ENCODE measurements at places on chromosomes 12 and 14. TPM values are rescaled to one million over a fixed set of nuclear protein-coding genes. Genes with fewer than 3 reads are reported as not detected.
A peak's percentile ranks its signal among the peaks of the same experiment; 100 is the strongest.

DNA sequence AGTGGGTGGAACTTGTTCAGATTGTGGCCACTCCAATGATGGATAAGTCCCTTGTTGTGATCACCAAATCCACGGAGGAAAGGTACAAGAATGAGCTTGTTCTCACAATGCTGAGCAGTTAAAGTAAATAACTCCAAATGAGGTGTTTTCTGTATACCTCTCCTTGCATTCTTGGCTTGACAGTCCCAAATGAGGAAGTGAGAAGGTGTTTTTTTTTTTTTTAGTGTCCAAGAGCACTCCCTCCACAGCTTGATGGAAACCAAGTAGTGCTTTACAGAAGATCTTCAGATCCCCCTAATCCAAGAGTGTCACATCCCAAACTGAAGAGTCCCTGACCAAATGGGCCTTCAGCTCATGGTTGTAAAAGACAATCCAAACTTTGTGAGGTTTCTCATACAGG lies 153.6 kb downstream of the ATP23 start:
- DNase-seq: no peak

DNA sequence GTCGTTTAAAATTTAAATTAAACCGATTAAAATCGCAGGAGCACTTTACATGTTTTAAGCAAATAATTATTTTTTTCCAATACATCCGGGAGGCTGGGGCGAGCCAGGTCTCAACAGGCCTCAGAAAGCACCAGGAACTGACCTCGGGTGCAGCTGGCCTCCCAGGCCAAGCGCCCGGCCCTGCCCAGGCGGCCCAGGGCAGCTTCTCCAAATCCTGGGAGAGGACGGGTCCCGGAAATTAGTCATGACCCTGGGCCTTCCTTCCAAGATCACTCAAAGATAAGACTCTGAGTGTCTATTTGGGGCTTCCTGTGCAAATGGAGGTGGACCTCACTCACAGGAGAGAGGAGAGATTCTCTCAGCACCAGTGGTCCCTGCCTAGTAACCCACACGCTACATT lies 177.1 kb downstream of the BCL11B start:
- no peak for DNase-seq

GRCh38 chr12:55720894-55721444 lies 776 bp downstream of the RDH5 start:
- peak; percentile 93 for DNase-seq

DNA sequence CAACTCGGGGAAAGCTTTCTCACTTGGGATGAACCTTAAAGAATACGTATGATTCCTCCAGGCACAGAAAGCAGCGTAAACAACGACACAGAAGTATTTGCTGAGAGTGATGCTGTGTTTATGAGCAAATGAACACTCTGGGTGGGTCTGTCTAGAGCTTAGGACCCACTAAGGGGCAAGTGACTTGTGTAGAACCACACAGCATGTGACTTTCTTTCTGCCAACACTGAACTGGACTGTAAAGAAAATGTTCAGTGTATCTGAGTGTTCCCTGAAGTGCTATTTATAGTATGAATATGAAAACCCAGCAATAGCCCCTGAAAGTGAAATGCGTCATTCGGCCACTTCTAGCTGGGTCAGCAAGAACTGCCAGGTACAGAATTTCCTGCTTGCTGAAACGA lies 78.5 kb downstream of the ST8SIA1 start:
- no peak for DNase-seq

GRCh38 chr14:20555845-20556244 lies 5.0 kb downstream of the RNASE9 start:
- no peak for DNase-seq

DNA sequence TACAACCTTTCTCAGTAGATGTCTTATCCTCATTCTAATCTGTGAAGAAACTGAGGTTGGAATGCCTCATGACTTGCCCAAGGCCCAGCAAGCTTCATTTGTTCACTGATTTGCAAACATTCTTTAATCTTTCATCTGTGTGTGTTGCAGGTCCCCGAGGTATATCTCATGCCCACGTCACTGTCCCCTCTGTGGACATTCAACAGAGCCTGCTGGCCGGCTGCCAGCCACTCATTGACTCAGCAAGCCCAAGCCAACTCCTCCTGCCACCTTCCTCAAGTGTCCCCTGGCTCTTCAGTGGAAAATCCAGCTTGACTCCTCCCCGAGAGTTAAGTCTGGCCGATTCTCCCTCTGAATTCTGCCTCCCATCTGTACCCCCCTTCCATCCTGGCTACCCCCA lies 1.9 kb upstream of the DCAF4 start:
- DNase-seq: no peak

- DNase-seq: no peak
These were observed 49.7 kb downstream of the SNAPC1 start for GRCh38 chr14:61811882-61812346.

- peak; percentile 88 for DNase-seq
These were observed 39.6 kb downstream of the CCDC85C start for GRCh38 chr14:99564256-99564925.

DNA sequence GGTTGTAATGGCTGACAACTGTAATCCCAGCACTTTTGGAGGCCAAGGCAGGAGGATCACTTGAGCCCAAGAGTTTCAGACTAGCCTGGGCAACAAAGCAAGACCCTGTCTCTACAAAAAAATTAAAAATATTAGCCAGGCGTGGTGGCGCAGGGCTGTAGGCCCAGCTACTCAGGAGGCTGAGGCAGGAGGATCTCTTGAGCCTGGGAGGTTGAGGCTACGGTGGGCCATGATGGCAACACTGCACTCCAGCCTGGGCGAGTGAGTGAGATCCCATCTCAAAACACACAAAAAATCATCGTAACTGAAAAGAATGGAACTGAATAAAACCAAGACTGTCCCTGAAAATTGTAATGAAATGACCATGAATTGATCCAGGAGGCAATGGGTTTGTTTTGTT lies 6.1 kb downstream of the CAMKK2 start:
- no peak for DNase-seq

GRCh38 chr12:49244176-49244575 lies 20.7 kb upstream of the TUBA1C start:
- DNase-seq: no peak

DNA sequence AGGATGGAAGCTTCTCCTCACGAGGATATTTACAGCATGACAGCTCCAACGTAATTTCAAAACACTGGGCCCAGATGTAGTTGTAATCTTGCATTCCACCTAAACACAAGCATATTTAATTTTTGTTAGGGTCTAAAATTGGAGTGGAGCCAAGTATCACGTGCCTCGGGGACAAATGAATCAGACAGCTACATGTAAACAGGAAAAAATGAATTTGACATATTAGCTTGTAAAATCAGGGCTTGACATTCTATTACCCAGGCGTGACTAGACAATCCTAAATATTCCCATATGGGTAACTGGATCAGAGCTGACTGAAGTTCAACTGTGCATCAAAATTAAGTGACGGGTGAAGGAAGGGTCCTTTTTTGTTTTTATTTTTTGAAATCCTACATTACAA lies 59.0 kb downstream of the MDM2 start:
- DNase-seq: no peak

- no peak for DNase-seq
These were observed 1.7 kb downstream of the HOXC12 start for GRCh38 chr12:53956251-53956887.

The TPH2 gene
- not detected for total RNA-seq

The BMP4 gene
- 162 TPM for total RNA-seq

The GAS2L3 gene
- total RNA-seq: 27.7 TPM

The PLCZ1 gene
- total RNA-seq: not detected

The ST8SIA1 gene
- total RNA-seq: 0.17 TPM

The ATP2A2 gene
- 84.6 TPM for total RNA-seq

The SSPN gene
- 0.34 TPM for total RNA-seq

The CLEC14A gene
- total RNA-seq: 344 TPM

The B4GALNT1 gene
- total RNA-seq: 0.14 TPM
